Dermis blood vessel endothelial cell (primary cell): ENCODE measurements at places on chromosomes 7 and 10. TPM values are rescaled to one million over a fixed set of nuclear protein-coding genes. Genes with fewer than 3 reads are reported as not detected.

DNA sequence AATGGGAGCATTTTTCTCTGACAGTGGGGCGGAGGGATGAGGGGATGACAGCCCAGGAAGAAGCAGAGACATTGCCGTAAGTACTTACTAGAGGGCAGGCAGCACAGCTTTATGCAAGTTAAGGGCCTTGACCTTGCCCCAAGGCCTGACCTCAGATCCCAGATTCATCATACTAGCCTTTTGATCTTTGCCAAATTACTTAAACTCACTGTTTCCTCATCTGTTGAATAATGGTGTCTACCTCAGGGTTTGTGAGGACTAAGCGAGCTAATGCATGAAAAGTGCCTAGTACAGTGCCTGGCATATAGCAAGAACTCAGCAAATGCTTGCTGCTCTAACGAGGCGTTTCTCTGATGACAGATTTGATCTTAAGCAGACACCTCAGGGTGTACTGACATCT is 3.5 kb upstream of the SEMA4G start:
- DNase-seq = no peak

GRCh38 chr10:20948686-20949327 is 51.7 kb upstream of the NEBL start:
- no peak for DNase-seq

- DNase-seq = no peak
Measured at GRCh38 chr7:107253599-107253998, 84.8 kb downstream of the HBP1 start.

- no peak for DNase-seq
Measured at GRCh38 chr7:988963-989529, 6.1 kb downstream of the CYP2W1 start.

DNA sequence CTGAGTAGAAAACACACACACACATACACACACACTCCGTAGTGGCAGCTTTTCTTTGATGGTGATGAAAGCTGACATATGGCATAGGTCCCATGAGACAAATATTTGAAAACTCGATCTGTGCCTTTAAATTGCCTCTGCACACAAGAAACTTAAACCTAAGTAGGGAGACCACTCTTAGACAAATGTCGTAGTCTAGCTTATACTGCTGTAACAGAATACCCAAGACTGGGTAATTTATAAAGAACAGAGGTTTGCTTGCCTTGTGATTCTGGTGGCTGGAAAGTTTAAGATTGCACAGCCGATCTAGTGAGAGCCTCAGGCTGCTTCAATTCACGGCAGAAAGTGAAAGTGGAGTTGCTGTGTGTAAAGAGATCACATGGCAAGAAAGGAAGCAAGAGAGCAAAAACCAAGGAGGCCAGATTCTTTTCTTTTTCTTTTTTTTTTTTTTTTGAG is 489.4 kb upstream of the SORCS1 start:
- DNase-seq = no peak

The GRID2IP gene
- 0.05 TPM in 1 of 2 replicates, not detected in the other for total RNA-seq

The PRKRIP1 gene
- total RNA-seq = 15.9 and 18.0 TPM in 2 replicates
